ENCODE measurements at places on chromosomes 5 and 9.

DNA sequence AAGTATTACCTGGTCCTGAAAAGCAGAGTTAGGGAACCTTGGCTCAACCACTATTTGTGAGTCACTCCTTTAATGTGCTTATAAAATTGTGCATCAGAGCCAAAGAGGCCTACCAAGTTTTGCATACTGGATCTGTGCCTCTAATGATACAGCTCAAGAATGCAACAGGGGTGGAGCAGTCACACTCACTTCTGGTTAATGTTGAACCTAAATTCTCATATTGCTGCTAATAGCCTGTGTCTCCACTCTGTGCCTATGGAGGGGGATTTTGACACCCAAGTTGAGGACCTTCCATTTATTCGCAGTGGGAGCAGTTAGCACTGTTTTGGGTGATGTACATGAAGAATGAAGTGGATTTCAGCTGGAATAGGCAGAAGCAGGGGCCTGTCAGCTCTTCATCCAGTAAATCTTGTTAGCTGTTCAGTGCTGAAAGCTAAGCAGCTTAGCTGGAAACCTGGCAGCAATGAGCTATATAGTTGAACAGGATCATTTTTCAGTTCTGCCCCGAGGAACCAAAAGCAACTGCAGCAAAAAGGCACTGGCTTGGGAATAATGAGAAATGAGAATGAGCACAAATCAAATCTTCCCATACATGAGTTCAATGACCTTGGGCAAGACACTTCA, 9.7 kb downstream of the SH3TC2 start:
- DNase-seq: no peak

DNA sequence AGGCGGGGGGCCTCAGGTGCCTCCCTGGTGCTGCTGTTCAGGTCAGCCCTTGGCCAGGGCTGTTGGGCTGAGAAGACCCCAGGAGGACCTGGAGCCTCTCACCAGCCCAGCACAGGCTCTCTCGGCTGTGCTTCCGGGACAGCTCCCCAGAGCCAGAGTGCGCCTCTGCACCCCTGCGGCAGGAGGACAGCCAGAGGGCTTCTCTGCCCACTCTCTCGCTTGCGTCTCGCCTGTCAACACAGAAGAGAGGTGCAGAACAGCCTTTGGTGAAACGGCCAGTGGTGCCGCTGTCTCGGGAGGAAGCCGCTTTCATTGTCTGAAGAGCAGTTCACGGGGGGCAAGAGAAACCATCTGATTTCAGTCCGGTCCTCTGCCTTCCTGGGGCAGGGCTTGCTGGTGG, 3.8 kb upstream of the NACC2 start:
- DNase-seq: no peak

GRCh38 chr9:36560771-36561170, 11.9 kb upstream of the MELK start:
- no peak for DNase-seq

DNA sequence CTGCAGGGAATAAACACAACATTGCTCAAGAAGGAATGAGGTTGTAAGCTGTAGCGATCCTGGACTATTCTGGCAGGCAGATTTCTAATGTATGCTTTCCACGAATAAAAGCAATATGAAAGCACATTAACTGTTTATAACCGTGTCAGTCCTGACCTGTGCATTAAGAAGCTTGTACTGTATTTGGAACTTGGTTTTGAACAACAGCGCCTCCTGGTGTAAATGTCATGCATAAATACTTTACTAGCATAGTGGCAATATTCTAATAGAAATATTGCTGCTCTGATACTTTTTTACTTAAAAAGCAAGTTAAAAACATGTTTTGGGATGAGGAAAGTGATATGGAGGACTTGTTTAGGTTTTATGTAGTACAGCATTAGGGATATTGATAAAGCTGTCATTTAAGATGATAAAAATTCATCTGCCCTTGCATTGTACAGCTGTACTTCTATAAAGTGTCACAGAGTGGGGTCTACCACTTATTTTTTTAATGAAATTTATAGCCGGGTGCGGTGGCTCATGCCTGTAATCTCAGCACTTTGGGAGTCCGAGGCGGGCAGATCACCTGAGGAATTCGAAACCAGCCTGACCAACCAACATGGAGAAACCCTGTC, 70.7 kb upstream of the GNE start:
- peak; percentile 74 for DNase-seq

- DNase-seq: peak; percentile 39
Observed at GRCh38 chr5:138536665-138537315, 6.2 kb downstream of the ETF1 start.

DNA sequence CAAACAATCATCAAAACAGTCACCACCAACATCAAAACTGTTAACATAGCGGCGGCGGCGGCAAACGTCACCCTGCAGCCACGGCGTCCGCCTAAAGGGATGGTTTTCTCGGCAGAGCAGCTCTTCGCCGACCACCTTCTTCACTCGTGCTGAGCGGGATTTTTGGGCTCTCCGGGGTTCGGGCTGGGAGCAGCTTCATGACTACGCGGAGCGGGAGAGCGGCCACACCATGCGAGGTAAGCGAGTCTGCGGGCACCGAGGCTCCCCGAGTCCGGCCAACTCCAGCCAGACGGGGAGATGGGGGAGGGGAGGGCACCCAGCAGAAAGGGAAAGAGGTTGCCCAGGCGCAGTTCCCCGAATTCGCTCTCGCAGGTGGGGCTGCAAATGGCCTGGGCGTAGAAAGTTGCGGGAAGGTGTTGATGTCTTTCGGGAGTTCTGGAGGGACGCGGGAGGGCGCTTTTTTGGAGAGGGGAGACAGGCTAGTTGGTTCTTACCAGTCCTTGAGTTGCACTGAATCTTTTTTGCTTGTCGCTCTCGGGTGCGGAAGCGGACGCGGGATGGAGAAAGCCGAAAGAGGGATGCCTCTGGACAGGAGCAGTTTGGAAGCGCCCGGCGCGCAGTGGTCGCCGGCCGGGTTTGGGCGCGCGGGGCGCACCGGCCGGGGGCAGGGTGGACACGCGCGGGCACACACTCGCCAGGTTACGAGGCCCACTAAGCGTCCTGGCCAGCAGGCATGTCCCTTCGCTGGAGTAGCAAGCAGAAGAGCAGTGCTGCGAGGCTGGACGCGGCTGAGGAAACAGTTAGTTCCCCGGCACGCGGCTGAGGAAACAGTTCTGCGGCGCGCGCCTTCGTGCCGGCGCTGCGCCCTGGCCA, 849 bp downstream of the RORB start:
- no peak for DNase-seq

DNA sequence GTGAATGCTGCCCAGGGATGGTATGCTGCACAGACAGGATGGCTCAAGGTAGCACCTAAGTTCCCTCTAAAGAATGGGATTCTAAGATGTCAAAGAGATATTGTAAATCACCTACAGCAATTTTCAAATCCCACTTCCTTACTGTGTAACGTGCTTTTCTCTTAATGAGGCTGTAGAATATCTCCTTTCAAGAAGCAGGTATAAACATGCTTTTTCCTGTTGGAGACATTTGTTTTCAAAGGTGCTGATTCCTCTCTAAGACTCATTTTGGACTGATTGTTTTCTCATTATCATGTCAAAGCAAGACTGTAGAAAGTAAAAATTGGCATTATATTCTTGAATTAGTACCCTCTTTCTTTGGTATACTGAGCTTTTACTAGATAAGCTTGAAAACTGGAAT, 412.6 kb upstream of the PAPPA start:
- DNase-seq: no peak

DNA sequence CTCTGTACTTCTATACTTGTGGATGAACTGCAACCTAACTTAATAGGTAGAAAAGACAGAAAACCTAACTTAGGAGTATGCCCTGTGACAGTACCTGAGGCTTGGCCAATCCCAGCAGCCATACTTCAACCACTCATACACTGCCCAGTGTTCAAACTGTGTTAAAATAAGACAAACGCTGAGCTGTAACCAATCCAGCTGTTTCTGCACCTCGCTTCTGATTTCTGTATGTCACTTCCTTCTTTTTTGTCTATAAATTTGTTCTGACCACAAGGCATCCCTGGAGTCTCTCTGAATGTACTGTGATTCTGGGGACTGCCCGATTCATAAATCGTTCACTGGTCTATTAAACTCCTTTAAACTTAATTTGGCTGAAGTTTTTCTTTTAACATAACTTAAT, 41.4 kb downstream of the AUH start:
- no peak for DNase-seq

GRCh38 chr9:84586662-84587061, 82.9 kb upstream of the NTRK2 start:
- DNase-seq: no peak

- no peak for DNase-seq
Observed at GRCh38 chr9:91411096-91411771, 12.4 kb downstream of the NFIL3 start.

DNA sequence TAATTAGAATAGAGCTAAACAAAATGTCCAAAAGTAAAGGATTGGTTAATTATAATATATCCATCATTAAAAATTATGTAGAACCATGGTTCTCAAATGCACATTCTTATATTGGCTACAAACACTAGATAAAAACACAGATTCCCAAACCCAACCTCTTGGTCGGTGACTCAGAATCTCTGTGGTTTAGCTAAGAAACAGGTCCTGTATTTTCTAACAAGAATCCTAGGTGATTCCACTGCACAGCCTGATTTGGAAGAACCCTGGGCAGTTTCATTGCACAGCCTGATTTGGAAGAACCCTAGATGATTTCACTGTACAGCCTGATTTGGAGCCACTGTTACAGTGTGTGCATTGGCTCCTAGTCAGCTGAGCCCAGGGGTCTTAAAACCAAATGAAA, 67.9 kb downstream of the KIAA1958 start:
- DNase-seq: no peak

DNA sequence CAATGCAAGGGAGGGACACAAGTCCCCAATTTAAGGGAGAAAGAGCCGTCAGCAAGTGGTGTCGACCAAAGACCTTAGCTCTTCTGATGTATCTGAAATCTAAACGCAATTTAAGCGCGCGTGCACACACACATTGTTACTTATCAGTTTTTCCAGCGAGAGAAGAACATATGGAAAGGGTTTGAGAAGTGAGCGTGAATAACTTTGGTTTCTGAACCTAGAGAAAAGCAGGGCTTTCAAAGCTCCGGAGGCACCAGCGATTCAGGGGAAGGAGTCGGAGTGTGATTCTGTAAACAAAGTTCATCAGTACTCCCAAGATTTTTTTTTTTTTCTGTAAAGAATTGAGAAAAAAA, 191.8 kb downstream of the MEF2C start:
- DNase-seq: no peak

GRCh38 chr5:169944922-169945680, 35.2 kb downstream of the INSYN2B start:
- DNase-seq: no peak

GRCh38 chr5:154567155-154567554, 89.1 kb upstream of the HAND1 start:
- DNase-seq: no peak

DNA sequence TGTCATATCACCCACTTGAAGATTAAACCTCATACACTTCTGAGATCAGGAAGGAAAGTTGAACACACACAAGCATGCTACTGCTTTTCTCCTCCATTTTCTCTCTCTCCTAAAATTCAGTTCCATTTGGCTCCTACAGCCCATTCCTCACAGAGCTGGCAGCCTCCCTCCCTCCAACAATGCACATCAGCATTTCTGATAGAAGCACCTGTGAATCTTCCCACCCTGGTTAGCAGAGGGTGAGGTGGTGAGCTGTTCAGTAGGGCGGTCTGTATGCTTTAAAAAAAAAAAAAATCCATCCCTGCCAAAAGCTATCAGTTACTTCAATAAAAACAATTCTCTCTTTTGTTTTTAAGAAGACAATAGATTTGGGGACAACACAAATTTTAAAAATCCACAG, 463.2 kb upstream of the KIF2A start:
- no peak for DNase-seq

DNA sequence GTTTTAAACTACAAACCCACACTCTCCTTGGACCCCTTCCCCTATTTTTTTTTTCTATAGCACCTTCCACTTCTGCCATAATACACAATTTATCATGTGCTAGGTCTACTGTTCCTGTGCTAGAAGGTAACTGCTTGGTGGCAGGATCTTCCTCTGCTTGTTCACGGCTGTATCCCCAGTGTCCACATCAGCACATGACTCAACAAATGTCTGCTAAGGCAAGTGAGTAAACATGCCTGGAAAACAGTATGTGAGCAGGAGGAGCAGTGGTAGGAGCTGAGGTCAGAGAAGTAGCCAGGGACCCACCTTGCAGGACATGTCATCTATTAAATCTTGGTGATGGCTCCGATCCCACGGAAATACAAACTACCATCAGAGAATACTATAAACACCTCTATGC, 79.4 kb downstream of the AUH start:
- no peak for DNase-seq

GRCh38 chr5:169571355-169571754, 12.2 kb upstream of the SPDL1 start:
- DNase-seq: no peak

DNA sequence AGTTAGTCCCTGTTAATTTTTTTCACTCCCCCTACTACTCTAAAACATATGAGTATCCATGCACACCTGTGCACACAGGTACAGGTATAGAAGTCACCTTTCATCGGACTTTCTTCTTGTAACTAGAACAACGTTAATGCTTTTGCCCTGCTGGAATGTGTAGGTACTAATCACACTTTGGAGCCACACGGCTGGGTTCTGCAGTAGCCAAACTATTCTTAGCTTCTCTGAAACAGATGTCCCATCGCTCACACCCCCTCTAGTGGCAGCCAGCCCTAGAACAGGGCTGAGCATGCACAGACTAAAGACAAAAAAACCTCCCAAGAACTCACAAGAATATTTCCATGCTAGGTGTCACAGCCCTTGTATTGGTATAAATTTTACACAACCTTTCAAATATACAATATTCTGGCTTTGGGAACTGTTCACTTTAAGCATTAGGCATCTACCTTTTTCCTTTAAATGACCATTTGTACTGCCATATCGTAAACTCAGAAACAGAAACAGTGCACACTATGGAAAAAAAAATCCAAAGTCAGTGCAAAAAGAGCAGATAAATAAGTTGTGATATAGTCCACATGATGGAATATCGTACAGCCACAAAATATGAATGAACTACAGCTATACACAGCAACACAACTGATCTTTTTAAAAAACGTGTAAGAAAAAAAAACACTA, 64.0 kb downstream of the RETREG1 start:
- peak; percentile 48 for DNase-seq

- DNase-seq: no peak
Observed at GRCh38 chr9:123127512-123128075, 94.1 kb downstream of the GPR21 start.

DNA sequence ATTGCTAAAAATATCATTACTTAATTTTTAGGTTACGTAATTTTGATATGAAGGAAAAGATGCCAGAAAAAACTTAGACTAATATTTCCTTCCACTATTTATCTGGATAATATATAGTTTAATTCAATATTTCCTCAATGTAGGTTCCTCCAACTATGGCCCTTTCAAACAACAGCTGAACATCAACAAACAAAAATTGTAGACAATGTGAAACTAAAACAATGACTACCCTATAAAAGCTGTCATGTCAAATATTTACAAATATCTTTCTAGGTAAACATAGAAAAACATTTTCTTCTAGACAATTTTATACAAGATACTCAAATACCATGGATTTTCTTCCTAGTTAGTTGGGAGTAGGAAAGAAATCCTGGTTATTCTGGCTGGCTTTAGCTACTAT, 16.9 kb downstream of the ELOVL7 start:
- no peak for DNase-seq

GRCh38 chr5:14959399-14960119, 88.0 kb upstream of the ANKH start:
- no peak for DNase-seq

Measured in HuH-7 (cell line).